ENCODE measurements at places on chromosomes 4 and X.

DNA sequence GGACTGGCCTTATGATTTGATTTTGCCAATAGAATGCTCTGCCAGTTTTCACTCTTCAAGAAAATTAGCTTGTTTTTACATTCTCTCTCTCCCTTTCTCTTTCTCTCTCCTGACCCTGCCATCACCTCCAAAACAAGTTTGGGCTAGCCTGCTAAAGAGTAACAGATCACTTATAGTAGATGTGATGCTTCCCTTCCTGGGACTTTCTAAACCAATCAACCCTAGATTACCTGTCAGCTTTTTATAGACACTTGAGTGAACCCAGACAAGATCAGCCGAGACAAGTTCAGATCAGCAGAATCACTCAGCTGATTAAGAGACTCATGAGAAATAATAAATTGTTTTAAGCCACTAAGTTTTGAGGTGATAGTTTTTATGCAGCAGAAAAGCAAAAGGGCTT is 521.2 kb downstream of the ANKRD50 start:
- H3K27me3 ChIP-seq, result no peaks in the 10 kb centered on the region
- DNase-seq, result no peak
- no peak overlapping the region for H3K4me3 ChIP-seq
- H3K27ac ChIP-seq, result no peak overlapping the region

GRCh38 chr4:170001745-170002267 is 24.4 kb downstream of the MFAP3L start:
- peaks cover 3% of the 10 kb centered on the region for H3K27me3 ChIP-seq
- no peak for DNase-seq
- H3K4me1 ChIP-seq, result no peaks in the 10 kb centered on the region
- no peak overlapping the region for H3K4me3 ChIP-seq
- no peaks in the 10 kb centered on the region for H3K36me3 ChIP-seq

GRCh38 chr4:89800527-89801103 is 36.3 kb downstream of the SNCA start:
- DNase-seq, result no peak
- H3K4me3 ChIP-seq, result no peak overlapping the region
- H3K27me3 ChIP-seq, result no peaks in the 10 kb centered on the region

GRCh38 chrX:122268353-122268752 is 915.7 kb upstream of the GRIA3 start:
- H3K4me1 ChIP-seq, result no peaks in the 10 kb centered on the region
- DNase-seq, result no peak
- no peaks in the 10 kb centered on the region for H3K27me3 ChIP-seq
- no peaks in the 10 kb centered on the region for H3K36me3 ChIP-seq

GRCh38 chr4:138674209-138674608 is 341.4 kb upstream of the NOCT start:
- no peak overlapping the region for H3K4me3 ChIP-seq
- H3K4me1 ChIP-seq, result no peaks in the 10 kb centered on the region
- no peak for DNase-seq
- H3K27ac ChIP-seq, result no peak overlapping the region

DNA sequence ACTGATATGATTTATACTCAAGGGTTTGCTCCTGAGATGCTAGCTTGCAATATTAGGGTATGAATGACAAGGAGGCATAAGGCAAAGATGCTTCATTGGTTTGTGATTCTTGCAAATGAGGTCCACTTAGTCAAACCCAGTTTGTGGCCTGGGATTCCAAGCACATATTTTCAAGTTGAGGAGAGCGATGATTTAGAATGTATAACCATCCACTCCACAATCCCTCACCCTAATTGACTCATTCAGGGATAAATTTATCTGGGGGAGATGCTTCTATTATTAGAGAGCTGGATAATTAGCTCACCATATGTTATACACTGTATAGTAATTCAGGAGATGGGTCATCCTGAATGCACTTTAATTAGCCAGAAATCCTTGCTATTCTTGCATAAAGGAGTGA is 118.3 kb upstream of the PUDP start:
- DNase-seq, result no peak
- no peaks in the 10 kb centered on the region for H3K4me1 ChIP-seq
- no peaks in the 10 kb centered on the region for H3K27me3 ChIP-seq
- H3K36me3 ChIP-seq, result no peaks in the 10 kb centered on the region
- no peak overlapping the region for H3K27ac ChIP-seq

- H3K27me3 ChIP-seq, result peaks cover 4% of the 10 kb centered on the region
- H3K27ac ChIP-seq, result no peak overlapping the region
- no peak overlapping the region for H3K4me3 ChIP-seq
- H3K36me3 ChIP-seq, result no peaks in the 10 kb centered on the region
- no peak for DNase-seq
Observed at GRCh38 chrX:139187738-139188137, 342.8 kb upstream of the F9 start.

GRCh38 chrX:151287954-151288353 is 109.1 kb upstream of the VMA21 start:
- no peak overlapping the region for H3K27ac ChIP-seq
- no peaks in the 10 kb centered on the region for H3K27me3 ChIP-seq
- H3K36me3 ChIP-seq, result peaks cover 2% of the 10 kb centered on the region
- no peak overlapping the region for H3K4me3 ChIP-seq

GRCh38 chrX:53716328-53717088 is 30.0 kb upstream of the HUWE1 start:
- H3K27ac ChIP-seq, result peak overlapping the region; percentile 92
- peak; percentile 48 for DNase-seq
- no peaks in the 10 kb centered on the region for H3K27me3 ChIP-seq
- H3K36me3 ChIP-seq, result no peaks in the 10 kb centered on the region
- peak overlapping the region; percentile 76 for H3K4me3 ChIP-seq
- peaks cover 47% of the 10 kb centered on the region for H3K4me1 ChIP-seq

- no peak overlapping the region for H3K4me3 ChIP-seq
- peak overlapping the region; percentile 2 for H3K27ac ChIP-seq
- no peak for DNase-seq
- peaks cover 37% of the 10 kb centered on the region for H3K4me1 ChIP-seq
- H3K36me3 ChIP-seq, result no peaks in the 10 kb centered on the region
Observed at GRCh38 chr4:36267486-36268268, 13.7 kb upstream of the DTHD1 start.

DNA sequence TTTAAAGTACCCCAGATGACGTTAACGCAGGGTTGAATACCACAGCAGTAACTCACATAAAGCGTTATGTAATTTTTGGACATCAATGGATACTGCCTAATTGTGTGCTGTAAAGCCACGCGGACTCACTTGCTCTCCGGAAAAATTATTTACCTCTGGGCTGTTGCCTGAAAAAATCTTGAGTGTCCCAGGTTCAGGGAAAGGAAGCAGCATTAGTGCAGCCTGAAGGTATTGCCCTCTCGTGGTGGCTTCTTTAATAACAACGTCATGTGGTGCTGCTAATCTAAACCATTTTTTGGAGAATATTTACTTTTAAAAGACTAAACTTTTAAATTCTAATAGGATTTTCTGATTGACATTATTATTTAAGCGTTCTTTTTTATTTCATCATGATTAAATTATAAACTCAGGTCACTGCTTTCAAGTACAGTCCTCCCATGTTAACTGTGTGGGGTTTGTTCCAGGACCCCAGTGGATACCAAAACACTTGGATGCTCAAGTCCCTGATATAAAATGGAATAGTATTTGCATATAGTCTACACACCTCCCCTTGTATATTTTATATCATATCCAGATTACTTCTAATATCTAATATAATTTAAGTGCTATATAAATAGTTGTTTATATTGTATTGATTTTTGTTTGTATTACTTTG is 384.8 kb downstream of the FAM133A start:
- H3K27me3 ChIP-seq, result no peaks in the 10 kb centered on the region
- no peaks in the 10 kb centered on the region for H3K4me1 ChIP-seq
- no peak for DNase-seq
- H3K36me3 ChIP-seq, result no peaks in the 10 kb centered on the region
- no peak overlapping the region for H3K27ac ChIP-seq

GRCh38 chr4:163613383-163613782 is 118.9 kb downstream of the TMA16 start:
- H3K4me1 ChIP-seq, result peaks cover 22% of the 10 kb centered on the region
- H3K4me3 ChIP-seq, result no peak overlapping the region
- no peaks in the 10 kb centered on the region for H3K36me3 ChIP-seq
- H3K27me3 ChIP-seq, result no peaks in the 10 kb centered on the region
- no peak overlapping the region for H3K27ac ChIP-seq

GRCh38 chrX:111504941-111505340 is 6.5 kb upstream of the SERTM2 start:
- no peaks in the 10 kb centered on the region for H3K4me1 ChIP-seq
- no peak overlapping the region for H3K4me3 ChIP-seq
- no peak for DNase-seq
- no peak overlapping the region for H3K27ac ChIP-seq
